NCI-H2107 (cell line): ENCODE measurements at places on chromosomes 12 and 14.

GRCh38 chr14:104213301-104214034 lies 75.1 kb downstream of the KIF26A start:
- DNase-seq = no peak

DNA sequence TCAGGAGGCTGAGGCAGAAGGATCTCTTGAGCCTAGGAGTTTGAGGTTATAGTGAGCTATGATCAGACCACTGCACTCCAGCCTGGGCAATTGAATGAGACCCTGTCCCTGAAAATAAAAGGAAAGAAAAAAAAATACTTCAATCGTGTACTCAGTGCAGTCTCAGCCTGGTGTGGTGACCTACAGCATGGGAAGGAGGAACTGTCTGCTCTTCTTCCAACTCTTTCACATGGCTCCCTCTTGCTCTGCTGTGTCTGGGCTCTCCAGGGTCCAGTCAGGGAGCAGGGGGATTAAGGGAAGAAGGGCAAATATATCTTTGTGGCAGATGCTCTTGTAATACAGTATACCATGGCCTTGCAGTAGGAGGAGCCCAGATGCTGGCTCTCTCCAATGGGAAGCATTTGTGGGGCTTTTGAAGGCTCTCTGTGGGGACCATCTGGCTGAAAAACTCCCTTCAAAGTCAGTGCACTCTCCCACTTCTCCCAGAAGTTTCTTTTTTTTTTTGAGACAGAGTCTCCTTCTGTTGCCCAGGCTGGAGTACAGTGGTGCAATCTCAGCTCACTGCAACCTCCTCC lies 76.6 kb upstream of the TMPO start:
- no peak for DNase-seq

GRCh38 chr14:65618996-65619395 lies 206.5 kb downstream of the FUT8 start:
- DNase-seq = no peak

DNA sequence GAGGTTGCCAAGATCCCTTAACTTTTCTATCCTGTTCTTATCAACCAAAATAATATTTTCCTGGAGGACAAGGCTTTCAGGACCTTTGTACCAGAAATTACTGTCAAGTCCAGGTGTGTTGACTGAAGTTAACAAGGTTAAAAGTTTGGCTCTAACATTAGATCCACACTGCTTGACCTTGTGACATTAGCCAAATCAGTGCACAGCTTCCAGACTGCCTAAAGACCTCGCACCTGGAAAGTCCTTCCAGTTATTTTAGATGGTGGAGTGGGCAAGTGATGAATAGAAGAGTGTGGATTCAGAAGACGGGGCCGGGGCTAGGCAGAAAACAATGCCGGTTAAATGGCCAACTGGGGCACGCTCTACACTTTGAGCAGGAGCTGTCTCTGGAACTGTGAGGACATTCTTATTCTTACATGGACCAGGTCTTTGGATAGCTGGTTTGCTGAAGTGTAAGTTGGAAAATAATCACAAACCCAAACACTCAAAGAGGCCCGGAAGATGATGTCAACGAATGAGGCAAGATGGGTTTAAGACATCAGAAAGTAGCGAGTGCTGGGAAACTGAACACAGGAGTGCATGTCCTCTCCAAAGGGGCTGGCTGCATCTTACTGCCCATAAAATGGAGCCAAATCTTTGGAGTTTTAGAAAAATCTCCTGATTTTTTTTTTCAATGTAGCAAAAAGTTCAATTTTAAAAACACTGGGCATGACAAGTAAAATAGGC lies 56.3 kb downstream of the NIN start:
- DNase-seq = no peak

- DNase-seq = no peak
Observed at GRCh38 chr12:91078501-91078900, 20.7 kb upstream of the KERA start.

GRCh38 chr14:36866867-36867266 lies 205.2 kb downstream of the PAX9 start:
- no peak for DNase-seq

DNA sequence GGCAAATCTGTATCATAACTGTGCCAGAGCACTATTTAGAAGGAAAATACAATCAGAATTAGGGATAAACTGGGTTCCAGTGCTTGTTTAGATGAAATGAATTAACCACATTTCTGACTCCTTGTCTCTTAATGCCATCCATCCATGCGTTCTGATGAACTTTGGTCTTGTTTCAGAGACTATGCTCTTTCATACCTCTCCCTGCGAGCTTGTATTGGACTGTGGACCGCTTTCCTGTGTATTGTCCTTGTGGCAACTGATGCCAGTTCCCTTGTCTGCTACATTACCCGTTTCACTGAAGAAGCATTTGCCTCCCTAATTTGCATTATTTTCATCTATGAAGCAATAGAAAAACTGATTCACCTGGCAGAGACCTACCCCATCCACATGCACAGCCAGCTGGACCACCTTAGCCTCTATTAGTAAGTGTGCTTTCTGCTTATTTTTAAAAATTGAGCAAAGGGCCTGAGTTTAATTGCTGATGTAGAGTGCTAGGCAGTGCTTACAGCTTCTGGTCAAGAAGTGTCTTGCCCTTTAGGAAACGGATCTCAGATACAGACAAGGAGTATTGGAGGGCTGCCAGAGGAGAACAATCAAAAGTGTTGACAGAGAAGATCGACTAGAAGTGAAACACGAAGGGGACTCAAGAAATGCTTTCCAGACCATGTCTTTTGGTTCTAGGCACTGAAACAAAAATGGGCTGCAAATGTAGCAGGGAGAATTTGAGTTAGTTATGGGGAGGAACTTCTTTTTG lies 46.7 kb downstream of the SLC4A8 start:
- DNase-seq = no peak

DNA sequence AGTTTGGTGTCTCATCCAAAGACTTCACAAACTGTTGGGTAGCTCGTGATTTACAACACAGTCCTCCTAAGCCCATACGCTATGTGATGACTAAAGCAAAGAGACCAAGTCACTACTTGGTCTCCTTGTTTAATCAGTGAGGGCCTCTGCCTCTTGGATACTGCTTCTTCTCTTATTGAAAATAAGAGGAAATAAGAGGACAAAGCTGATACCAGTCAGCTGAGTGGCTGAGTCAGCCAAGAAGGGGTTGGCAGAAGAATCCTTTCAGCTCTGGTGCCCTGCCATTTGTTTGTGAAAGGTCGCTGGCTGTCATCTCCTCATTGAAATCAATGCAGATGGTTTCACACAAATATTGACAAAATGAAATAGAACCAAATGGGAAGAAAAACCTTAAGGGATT lies 67.5 kb upstream of the SLC35F4 start:
- DNase-seq = no peak

DNA sequence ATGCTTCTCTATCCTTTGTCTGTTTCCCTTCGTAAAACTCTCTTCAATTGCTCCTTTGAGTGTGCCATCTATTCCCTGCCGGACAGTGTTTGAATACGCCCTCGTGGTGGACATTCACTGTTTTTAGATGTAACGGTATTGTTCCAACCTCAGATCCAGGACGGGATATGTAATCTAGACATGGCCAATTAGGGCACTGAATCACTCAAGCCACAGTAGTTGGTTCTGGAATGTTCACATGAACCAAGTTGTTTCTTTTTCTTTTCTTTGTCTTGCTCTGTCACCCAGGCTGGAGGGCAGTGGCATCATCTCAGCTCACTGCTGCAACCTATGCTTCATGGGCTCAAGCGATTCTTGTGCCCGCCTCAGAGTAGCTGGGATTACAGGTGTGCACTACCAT lies 204.2 kb upstream of the PLXNC1 start:
- DNase-seq = no peak

DNA sequence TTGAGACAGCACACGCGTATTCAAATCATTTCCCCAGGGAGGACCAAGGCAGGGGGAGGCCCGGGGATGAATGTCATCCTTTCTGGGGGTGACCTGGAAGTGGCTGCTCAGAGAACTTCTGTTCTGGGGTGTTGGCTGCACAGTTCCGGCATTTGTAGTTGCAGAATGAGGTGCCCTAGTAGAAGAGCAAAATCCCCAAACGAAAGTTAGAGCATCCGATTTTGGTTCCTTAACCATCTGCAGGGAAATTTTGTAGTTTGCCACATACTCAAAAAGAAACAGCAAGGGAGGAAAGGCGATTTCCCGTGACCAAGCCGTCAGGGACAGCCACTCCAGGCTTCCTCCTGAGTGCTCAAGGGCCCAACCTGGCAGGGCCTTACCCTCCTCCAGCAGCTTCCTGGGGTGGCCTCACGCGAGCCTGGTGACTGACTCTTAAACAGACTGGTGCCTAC lies 13.0 kb upstream of the TRAF3 start:
- no peak for DNase-seq

- no peak for DNase-seq
Observed at GRCh38 chr12:44258246-44258645, 422.4 kb downstream of the TMEM117 start.

DNA sequence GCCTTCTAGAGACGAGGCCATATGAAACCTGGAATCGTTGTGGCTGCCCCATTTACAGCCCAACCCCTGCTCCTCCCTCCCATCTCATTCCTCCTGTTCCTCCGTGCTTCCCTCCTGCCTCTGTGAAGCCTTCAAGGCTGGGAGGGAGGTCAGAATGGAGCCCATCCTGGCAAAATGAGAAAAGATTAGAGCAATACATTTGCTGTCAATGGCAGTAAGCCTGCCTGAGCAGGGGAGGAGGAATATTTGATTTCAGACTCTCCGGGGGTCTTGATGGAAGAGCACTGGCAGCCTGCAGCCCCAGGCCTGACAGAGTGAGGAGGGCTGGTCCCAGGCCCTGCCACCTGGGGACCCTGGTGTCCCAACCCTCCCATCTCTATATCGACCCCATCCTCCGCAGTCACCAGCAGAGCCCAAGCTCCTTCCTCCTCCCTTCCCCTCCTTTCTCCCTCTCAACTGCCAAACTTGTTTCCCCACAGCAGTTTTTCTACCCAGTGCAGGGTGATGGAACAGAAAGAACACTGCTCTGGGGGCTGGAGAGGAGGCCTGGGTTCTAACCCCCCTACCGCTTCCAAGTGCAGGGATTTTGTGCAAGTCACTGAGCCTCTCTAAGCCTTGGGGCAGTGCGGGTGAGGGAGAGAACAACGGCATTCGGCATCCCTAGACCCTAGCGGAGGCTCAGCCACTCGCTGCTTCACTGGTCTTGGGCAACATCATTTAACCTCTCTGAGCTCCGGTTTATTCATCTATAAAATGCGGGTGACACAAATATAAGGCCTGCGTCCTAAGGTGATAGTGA lies 16.0 kb upstream of the RACGAP1 start:
- no peak for DNase-seq

- DNase-seq = no peak
Observed at GRCh38 chr14:34436118-34436905, 25.7 kb downstream of the SPTSSA start.
